ENCODE measurements at places on chromosomes 6 and 20.

GRCh38 chr6:50289366-50289765 is 239.6 kb upstream of the DEFB112 start:
- no peak for DNase-seq

DNA sequence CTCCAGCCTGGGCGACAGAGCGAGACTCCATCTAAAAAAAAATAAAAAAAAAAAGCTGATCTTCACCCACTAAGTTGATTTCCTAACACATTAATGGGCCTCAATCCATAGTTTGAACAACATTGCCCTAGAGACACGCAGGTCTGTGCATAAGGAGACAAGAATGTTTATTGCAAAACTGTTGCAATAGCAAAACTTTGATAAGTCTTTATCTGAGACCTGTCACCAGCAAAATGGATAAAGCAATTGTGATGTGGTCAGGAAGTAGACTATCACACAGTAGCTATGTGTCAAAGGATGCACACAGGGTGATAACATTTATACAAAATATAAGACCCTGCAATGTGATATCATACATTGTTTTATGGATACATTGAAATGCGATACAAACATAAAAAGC is 4.2 kb upstream of the ITPR3 start:
- DNase-seq = no peak

DNA sequence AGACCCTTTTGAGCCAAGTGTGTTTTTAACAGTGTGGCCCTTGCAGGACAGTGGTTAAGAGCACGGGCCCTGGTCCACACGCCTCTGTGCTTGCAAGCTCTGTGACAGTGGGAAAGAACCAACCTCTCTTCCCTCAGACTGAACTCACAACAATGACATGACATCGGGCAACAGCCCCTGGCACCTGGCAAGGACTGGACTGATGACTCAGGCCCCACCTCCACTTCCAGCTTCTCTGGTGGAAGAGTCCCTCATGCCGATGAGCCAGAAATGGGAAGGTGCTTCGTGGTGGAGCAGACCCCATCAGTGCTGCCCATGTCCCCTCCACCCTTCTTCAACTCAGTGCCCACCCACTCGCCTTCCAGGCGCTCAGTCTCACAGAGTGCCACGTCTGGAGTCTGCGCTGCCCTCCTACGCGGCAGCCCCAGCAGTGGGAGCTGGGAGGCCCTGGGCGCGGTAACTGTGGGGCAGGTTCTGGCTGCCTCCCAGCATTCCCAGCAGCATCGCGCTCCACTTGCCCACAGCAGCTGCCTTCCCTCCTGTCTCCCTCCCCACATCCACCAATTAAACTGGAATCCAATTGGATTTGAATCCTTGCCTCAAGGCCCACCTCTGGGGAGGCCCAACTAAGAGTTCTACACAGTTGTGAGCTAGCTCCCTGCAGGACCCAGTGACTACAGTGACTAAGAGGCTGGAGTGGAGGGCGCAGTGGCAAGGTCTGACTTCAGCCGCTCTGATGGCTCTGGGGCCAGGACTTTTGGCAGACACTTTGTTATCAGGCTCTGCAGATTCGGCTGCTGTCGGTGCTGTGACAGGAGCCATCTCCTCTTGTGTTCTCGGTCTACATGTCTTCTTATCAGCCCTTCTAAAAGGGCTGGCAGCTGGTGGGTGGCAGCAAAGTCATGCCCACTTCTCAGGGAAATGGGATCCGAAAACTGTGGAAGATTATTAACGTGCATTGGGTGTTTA is 156.8 kb upstream of the MLN start:
- DNase-seq = no peak

DNA sequence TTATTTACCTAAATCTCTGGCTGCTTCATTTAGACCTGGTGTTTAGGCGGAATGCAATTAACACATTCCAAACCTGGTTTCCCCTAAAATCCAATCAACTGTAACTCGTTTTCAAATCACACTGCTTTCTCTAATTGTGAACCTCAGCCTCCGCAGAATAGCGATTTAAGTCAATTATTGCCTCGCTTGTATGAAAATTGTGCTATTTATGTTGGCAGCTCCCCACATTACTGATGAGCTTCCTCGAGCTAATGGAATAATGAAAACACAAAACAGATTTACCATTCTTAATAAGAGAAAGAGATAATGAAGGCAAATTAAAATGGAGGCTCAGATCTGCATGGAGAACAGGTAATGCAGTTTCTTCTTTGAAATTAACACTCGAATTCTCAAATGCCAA is 67.9 kb downstream of the SLC2A10 start:
- no peak for DNase-seq

DNA sequence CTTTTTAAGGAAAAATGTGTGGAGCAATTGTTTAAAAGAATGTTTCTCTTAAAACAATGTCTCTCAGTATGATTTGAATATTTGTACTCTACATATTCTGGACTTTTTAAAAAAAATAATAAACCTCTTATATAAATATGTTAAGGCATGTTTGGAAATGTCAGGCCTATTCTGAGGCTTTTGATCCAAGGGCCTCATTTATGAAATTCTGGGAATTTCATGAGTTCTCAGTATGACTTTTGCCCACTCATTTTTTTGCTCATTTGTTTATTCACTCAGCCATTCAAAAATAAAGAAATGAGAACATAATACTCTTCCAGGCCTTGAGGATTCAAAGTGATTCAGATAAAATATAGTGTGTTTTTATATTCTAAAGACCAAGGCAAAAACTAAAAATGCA is 60.4 kb downstream of the DOK5 start:
- DNase-seq = no peak

DNA sequence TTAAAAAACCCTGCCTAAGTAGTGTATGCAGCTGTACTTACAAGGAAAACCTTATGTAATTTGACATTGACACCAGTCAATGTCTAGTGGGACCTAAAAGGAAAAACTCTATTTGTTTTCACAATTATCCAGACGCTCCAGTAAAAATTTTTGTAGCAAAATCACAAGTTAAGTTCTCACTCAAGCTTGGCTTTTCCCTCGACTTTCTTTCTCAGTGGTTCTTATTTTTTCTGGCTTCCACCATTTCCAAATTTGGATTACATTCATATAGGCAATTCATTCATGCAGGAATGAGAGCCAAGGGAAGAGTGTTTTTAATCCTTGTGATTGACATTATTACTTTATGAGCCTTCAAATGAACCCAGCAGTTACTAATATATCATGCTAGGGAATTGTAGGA is 66.0 kb upstream of the ADGRG6 start:
- no peak for DNase-seq

DNA sequence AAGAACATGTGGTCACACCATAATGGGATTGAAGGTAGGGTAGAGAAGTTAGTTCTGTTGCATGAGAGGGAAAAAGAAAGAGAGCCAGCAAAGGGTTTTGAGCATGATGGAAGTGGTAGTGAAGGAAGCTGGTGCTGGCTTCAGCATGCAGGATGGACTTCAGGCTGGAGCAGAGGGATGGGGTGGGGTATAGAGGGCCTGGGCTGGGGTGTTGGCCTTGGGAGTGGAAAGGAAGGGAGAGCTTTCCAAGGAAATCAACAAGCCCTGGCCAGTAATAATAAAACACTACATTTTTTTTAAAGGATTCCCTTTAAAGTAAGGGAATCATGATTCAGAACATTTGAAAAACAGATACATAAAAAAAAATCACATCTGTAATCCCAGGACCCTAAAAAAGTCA is 61.2 kb downstream of the LAMA4 start:
- DNase-seq = no peak

DNA sequence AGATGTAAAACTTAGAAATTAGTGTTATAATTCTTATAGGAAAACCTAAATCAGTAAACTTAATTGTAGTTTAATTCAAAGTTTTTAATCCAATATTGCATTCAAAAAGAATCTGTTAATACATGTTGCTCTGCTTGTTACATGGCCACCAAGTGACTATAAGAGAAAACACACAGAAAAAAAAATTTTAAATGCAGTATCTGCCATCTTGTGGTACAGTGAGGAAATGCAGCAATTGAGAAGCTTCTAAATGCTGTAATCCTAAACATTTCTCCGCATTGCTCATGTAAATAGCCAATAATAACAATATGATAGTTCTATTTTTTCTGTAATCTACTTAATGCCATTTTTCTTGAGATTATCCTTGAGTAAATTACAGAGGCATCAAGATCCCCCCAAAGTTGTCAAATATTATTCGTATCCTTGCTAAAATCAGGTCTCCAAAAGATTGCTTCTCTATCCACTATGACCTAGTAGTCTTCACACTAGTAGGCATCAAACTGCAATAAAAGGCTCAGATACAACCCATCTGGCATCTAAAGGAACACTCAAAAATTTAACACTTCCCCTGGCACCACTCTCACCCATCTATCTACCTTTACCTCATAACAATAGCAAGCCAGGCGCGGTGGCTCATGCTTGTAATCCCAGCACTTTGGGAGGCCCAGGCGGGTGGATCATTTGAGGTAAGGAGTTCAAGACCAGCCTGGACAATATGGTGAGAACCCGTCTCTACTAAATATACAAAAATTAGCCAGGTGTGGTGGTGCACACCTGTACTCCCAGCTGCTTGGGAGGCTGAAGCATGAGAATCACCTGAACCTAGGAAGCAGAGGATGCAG is 34.6 kb downstream of the HDAC2 start:
- DNase-seq = no peak

- DNase-seq = no peak
Observed at GRCh38 chr6:135853986-135854385, 2.5 kb downstream of the PDE7B start.

DNA sequence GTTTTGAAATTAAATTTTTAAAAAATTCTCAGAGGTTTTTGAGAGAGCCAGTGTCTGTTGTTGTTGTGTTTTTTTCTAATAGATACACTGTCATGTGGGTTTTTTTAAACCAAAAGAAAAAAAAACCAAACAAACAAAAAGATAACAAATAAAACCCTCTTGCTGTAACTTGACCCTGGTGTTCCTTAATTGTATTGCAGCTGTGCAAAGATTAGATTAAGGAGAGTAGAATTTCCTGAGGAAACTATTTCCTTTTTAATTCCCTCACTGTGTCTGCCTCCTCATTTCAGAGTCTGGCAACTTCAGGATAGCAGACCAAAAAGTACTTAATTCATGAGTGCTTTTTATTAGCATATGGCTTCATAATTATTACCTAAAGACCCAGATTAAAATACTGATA is 281.9 kb downstream of the EPM2A start:
- no peak for DNase-seq

DNA sequence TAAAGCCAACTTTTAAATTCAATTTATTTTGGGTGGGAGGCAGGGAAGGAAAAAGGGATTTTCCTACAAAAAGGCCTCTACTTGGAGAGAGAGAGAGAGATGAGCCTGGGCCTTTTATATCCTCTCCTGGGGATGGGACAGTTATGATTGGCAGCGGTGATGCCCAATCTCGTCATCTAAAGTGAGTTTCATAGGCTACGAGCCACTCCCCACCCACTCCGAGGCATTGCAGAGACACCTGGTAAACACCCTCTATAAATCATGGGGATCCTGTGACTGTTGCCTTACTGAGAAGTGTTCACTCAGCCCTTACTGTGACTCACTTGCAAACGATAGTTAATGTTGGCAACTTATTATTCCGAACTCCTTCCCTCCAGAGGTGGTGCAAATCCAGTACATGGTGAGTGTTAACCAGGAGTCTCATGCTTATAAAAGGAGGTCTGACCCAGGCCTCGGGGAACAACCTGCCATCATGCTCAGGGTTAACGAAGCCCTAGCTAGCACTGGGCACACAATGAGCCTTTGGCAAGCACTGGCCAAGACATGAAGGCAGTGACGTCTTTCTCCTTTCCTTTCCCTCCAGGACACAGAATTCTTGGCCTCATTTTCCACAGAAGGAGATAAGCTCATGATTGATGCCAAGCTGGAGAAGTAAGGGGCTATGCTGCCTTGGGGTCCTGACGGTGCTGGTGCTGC is 20.5 kb downstream of the BPIFB4 start:
- no peak for DNase-seq

DNA sequence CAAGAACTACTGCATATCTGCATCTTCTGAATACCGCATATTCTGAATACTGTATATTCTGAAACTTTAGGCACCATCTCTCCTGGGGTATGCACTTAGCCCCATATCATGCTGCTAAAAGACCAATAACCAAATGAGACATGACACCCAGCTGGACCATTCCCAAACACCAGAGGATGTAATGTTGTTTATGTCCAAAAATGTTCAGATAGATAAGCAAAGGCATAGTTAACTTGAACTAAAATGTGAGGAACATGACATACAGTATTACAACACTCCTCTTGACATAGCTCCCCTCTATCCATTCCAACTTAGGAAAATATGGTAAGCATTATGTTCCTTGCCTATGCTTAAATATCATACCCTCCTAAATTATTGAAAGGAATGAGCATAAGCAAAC is 127.3 kb downstream of the TENT5A start:
- DNase-seq = no peak

- no peak for DNase-seq
Observed at GRCh38 chr20:48962976-48963771, 41.7 kb downstream of the ARFGEF2 start.

- no peak for DNase-seq
Observed at GRCh38 chr6:16712255-16712930, 48.9 kb downstream of the ATXN1 start.

GRCh38 chr6:139240161-139241010 is 51.4 kb downstream of the TXLNB start:
- DNase-seq = no peak

DNA sequence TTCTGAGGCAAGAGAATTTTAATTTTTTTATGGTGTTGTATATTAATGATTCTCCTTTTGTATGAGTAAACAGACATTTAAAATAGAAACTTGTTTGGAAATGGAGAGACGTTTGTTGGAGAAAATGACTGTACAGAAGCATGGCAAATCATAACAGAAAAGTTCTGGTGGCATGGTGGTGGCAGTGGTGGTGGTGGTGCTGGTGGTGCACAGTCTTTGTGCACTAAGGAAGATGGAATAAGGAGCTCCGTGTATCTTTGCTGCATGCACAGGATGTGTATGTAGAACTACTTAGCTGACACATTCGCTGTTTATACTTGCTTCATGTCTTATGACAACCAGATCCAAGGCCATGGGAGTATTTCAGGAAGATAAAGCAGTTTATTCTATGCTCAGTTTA is 294.9 kb downstream of the UTRN start:
- DNase-seq = no peak

GRCh38 chr6:101830501-101831031 is 437.1 kb downstream of the GRIK2 start:
- DNase-seq = no peak

- DNase-seq = no peak
Observed at GRCh38 chr20:54221996-54222890, 14.4 kb downstream of the PFDN4 start.

DNA sequence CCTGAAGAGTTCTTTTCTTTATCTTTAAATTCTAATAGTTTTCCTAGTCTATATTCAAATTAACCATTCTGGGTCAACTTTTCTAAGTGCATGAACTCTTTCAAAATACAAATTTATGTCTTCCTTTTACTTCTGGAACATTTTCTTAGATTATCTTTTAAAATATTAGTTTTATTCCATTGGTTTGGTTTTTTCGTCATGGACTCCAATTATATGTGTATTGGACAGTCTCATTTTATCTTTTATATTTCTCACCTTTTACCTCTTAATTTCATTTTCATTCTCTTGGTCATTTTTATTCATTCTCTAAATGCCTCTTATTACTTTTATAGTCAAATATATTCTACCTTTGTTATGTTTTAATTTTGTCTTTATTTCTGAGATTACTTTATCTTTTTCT is 356.7 kb upstream of the MMS22L start:
- no peak for DNase-seq

GRCh38 chr6:93746892-93747291 is 327.5 kb upstream of the EPHA7 start:
- DNase-seq = no peak

- no peak for DNase-seq
Observed at GRCh38 chr20:11204926-11205768, 531.3 kb upstream of the JAG1 start.

Measured in stimulated activated CD4-positive, alpha-beta T cell treated with anti-CD3 and anti-CD28 coated beads, Interleukin-15, amount 100 ng/mL, for 1 hour (primary cell).